ENCODE measurements at places on chromosomes 16 and 17.

- DNase-seq, result no peak
Observed at GRCh38 chr17:59767176-59767575, 59.7 kb downstream of the VMP1 start.

- DNase-seq, result no peak
Observed at GRCh38 chr17:32859857-32860525, 16.9 kb downstream of the MYO1D start.

DNA sequence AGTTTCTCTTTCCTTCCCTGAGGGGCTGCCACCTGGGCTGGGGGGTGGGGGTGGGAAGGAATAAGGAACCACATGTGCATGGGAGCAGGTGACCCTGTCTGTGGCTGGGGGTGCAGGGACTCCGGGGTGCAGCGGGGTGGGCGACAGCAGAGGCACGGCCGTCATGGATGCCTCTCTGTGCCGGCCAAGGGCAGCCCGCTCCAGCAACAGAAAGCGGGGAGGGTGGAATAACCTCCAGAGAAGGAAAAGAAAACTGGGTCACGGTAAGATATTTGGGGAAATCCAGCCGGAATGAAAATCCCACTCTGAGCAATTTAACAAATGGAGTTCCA lies 4.2 kb downstream of the NDUFAF8 start:
- no peak for DNase-seq

- DNase-seq, result no peak
Observed at GRCh38 chr16:8323153-8323552, 267.2 kb downstream of the TMEM114 start.

- peak; percentile 7 for DNase-seq
Observed at GRCh38 chr16:82192665-82193064, 22.6 kb upstream of the MPHOSPH6 start.

- DNase-seq, result no peak
Observed at GRCh38 chr17:47873200-47874090, 22.5 kb upstream of the SP6 start.

- DNase-seq, result no peak
Observed at GRCh38 chr17:34379868-34380267, 16.8 kb upstream of the CCL1 start.

DNA sequence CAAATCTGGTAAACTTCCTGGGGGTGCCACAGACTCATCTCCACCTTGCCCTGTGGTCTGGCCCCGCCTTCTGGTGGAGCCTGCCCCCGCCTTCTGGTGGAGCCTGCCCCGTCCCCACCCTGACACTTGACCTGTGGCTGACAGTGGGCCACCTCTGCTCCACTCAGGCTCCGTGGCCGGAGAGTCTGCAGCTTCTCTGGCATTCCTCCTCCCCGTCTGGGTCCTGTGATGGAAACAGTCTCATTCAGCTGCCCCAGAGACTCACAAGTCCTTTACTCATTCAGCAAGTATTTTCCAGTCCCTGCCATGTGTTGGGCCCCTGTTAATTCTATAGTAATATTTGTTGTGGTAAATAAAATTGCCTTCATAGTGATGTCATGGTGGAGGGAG lies 21.0 kb upstream of the G6PC1 start:
- DNase-seq, result no peak

DNA sequence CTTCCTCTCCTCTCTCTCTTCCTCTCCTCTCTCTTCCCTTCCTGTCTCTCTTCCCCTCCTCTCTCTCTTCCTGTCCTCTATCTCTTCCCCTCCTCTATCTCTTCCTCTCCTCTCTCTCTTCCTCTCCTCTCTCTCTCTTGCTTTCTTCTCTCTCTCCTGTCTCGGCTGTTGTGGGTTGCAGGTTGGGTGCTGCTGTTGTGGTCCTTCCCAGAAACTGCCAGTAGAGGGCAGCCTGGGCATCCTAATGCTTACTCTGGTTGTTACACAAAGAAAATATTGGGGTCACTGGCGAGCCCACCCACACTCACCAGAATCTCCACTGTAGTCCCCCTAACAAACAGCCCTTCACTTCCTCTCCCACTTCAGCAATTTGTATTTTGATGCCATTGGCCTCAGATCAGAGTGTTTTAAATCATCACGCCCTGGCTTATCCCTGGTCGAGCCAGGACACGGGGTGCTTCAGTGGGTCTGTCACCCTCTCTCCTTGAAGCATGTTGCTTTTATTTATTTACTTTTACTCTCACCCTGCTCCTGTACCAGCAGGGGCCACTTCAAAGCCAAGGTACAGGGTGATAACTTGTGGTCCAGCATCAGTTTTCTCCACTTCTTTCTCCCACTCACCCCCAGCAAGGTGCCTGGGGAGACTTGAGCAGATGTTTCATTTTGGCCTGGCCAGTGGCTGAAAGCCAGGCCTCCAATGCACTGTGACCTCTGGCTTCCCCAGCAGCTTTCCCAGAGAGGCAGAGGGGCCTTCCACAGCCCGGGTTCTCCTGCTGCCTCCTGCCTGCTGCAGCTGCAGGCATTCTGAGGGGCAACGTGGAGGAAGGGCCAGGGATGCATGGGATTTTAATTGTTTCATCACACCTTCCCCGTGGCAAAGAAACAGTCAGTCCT lies 4.7 kb upstream of the MMP15 start:
- DNase-seq, result no peak

GRCh38 chr17:83174362-83175118 lies 95.1 kb downstream of the METRNL start:
- no peak for DNase-seq

DNA sequence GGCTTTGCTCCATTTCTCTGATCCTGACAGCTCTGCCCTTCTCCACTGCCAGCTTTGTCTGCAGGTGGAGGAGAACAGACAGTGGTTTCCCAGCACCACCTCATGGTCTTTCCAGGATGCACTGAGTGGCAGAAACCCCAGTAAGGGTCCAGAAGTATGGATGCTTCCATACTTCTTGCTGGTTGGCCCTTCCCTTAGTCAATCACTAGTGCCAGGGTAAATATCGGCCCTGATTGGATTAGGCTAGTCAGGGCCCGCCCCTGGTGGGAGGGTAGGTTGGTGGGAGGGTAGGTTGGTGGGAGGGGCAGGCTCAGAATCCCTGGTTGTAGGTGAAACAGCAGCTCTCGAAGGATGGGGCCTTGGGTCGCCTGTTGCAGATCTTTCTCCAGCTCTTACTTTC lies 10.2 kb downstream of the RNF213 start:
- no peak for DNase-seq

- DNase-seq, result no peak
Observed at GRCh38 chr17:2071024-2071385, 16.1 kb downstream of the HIC1 start.

GRCh38 chr16:55037966-55038365 lies 107.3 kb downstream of the IRX5 start:
- DNase-seq, result no peak

All from COLO829 (cell line).